ENCODE measurements at places on chromosomes 7 and 10.

DNA sequence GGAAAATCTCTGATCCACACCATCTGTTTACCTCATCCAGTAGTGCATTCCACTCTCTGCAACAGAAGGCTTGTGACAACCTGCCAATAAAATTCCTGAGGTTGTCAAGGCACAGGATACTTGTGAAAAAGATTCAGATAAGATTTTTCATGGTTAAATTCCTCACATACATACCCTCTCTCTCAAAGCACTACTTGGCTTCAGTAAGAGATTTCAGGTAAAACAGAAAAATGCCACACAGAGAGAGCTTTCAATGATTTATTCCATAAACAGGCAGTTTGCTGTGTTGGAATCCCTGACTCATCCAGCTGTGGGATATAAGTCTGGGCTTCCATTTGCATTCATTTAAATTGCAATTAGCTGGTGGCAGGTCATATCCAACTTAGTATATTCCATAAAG lies 99.7 kb upstream of the CAV2 start:
- no peak for DNase-seq

GRCh38 chr7:29976266-29976665 lies 13.3 kb downstream of the SCRN1 start:
- DNase-seq: no peak

- DNase-seq: no peak
Observed at GRCh38 chr10:110006358-110007160, 1.2 kb upstream of the ADD3 start.

GRCh38 chr7:13770305-13770704 lies 219.2 kb downstream of the ETV1 start:
- no peak for DNase-seq

DNA sequence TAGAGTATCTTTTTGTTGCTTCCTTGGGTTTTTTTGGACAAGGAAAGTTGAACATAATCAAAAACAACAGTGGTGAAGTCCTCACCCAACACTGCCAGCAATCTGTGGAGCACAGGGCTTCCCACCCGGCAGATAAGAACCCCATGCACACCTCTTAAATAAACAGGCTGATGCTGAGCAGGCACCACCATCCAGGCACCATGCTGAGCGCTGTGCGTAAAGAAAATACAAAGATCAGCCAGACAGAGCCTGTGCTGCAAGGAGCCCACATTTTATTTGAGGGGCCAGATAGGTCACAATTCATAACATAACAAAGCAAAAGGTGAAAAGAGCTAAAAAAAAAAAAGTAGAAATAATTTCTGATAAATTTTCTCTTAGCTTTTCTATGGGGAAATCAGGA lies 231.2 kb downstream of the PTPRN2 start:
- no peak for DNase-seq

GRCh38 chr7:140722254-140722653 lies 25.7 kb downstream of the NDUFB2 start:
- DNase-seq: no peak

GRCh38 chr10:128178302-128178958 lies 52.2 kb upstream of the MKI67 start:
- DNase-seq: peak; percentile 89

DNA sequence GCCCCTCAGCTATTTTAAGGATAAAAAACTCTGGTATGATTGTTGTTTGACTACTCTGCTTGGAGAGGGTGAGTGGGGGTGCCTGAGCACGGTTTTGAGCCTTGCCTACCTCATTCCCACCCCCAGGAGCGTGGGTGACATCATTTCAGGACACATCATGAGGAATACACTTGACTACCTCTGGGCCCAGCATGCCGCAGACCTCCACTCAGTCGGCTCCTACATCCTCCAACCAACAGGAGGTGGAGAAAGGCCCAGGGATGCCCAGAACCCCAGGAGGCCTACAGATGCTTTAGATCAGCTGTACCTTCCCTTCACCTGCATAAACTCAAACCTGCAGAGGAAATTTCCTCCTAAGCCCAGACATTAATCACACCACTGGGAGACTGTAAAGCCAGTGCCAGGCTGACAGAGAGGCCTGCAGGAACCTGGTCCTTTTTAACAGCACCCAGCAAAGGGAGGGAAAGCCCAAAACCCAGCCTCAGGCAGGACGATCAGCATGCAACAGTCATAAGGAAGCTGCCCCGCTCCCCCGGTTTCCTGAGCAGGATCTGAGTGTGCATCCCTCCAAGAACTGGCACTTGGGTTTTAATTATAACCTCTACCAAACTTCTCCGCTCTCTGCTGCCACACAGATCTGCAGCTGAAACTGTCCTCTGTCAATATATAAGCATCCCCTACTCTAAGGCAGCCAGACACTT lies 61.7 kb upstream of the ZNRF2 start:
- DNase-seq: peak; percentile 71

DNA sequence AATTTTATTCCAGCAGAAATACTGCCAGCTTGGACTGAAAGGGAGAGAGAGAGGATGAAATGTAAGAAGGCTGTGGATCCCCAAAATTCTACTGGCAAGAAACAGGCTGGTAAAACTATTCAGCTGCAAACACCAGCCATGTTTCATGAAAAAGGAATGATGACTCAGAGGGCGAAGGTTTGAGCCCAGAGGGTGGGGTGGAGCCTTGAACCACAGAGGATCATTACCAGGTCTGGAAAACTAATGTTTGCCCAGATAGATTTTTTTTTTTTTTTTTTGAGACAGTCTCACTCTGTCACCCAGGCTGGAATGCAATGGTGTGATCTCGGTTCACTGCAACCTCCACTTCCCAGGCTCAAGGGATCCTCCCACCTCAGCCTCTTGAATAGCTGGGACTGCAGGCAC lies 41.7 kb upstream of the NRF1 start:
- no peak for DNase-seq

- no peak for DNase-seq
Observed at GRCh38 chr10:21184984-21185383, 287.9 kb upstream of the NEBL start.

DNA sequence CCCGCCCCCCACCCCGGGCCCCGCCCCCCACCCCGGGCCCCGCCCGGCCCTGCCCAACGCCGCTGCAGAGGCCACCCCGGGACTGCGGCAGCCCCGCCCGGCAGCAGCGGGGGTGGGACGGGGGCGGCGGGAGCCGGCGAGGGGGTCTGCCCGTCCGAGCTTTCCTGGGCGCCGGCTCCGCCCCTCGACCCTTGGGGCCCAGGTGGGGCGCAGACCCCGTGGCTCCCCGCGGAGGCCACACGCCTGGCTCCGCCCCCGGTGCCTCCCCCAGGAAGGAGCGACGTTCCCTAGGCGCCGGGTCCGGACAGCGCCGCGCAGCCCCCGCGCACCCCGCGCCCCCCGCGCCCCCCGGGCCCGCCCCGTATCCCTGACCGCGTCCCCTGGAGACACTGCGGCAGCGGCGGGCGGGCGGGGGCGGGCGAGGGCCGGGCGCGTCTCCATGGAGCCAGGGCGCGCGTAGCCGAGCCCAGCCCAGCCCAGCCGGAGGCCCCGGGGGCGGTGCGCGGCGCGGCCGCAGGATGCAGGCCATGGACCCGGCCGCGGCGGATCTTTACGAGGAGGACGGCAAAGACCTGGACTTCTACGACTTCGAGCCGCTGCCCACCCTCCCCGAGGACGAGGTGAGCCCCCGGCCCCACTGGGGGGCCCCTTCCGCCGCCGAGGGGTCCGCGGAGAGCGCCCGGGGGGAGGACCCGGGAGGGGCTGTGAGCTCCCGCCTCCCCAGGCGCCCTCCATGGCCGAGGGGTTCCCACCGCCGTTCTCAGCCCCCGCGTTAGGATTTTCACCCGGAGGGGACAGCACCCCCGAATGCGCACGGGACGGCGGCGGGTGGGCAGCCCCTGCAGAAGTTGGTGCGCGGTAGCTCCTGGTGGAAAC lies at the start of gene KNDC1:
KNDC1 (plus strand) TSS at position 270 of the 876 bp plus-strand sequence; CDS start at position 519, 249 bp downstream.
- DNase-seq: no peak

- no peak for DNase-seq
Observed at GRCh38 chr10:114663626-114664025, 5.6 kb upstream of the ABLIM1 start.

- no peak for DNase-seq
Observed at GRCh38 chr10:7136016-7136415, 274.8 kb downstream of the SFMBT2 start.

GRCh38 chr10:7593905-7594304 lies 72.9 kb downstream of the ITIH5 start:
- DNase-seq: no peak

- DNase-seq: no peak
Observed at GRCh38 chr10:98477861-98478260, 31.1 kb upstream of the HPS1 start.

GRCh38 chr10:82543631-82544030 lies 668.6 kb downstream of the NRG3 start:
- no peak for DNase-seq

DNA sequence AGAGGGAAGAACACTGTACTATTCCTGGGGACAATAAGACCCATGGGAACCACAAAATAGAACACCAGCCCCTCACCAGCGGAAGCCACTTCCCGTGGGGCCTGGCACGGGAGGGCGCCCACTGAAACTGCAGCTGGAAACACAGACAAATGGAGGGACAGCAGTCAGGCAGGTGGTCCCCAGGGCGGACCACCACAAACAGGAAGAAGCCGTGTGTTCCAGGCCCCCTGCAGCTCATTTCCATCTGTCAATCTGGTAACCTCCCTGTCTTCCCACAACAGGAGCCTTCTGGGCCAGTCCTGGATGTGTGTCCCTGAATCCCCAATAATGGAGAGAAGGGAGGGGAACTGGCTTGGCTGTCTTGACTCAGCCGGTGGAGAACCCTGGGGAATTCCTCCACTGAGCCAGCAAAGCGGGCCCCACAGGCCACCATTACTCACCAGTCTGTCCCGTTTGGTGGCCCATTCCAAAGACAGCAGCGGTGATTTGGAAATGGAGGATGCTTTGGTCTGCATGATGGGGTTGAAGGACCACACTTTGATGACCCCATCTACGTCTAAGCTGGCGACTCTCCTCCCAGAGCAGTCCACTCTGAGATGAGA lies 16.7 kb downstream of the WDR91 start:
- DNase-seq: no peak

GRCh38 chr7:149004405-149005370 lies 23.6 kb downstream of the PDIA4 start:
- DNase-seq: no peak

DNA sequence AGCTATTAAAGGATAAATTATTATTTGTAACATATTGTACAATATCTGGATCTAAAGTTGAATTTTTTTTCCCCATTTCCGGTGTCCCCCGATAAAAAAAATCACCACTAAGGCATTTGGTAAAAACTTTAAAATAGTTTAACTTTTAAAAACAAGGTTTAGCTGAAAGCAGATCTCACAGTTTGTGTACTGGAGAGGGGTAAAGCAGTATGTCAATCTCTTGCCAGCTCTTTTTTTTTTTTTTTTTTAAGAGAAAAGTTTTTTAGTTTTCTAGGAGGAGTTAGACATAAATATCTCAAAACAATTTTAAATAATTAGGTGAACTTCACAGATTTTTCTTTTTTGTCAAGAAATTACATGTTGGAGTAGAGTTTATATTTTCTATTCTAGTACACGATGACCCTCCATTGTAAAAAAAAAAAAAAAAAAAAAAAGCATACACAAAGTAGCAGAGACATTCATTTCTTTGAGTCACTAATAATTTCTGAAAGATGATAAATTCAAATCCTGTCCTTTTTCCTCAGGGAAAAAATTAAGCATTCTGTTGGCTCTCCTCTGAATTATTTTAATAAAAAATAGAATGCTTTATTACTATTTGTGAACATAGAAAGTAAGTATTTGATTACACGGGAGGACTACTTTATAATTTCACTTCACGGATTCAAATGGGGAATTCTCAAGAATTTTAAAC lies 1.9 kb upstream of the HBP1 start:
- DNase-seq: no peak

DNA sequence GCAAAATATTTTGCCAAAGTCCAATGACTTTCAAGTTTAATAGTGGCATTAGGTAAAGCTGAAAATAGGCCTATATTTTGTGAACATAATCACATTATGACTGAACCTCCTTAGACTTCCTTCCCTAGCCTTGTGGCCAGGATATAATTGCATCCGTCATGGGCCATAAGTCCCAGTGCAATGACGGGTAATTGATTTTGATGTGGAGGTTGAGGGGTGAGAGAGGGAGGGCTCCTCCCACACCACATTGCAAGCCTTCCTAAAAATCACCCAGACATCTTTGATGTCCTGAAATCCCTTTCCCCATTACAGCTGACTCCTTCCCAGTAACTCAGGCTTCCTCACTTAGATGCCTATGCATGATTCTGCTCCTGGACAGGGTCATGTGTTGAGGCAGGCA lies 25.6 kb downstream of the TAS2R41 start:
- DNase-seq: no peak

- DNase-seq: no peak
Observed at GRCh38 chr10:86969421-86970041, 1.2 kb downstream of the ADIRF start.

DNA sequence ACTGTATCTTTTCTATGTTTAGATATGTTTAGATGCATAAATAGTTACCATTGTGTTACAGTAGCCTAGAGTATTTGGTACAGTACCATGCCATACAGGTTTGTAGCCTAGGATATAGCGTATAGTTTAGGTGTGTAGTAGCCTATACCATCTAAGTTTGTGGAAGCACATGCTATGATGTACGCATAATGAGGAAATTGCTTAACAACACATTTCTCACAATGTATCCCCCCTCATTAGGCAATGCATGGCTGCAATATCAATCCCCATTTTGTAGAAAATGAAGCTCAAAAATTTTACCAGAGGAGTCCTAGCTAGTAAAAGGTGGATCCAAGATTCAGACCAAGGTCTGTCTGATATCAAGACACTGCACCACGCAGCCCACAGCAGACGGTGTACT lies 376.4 kb upstream of the NFE2L3 start:
- no peak for DNase-seq

GRCh38 chr10:106519376-106520030 lies 645.0 kb downstream of the SORCS1 start:
- DNase-seq: no peak

GRCh38 chr7:123727071-123727837 lies 21.5 kb downstream of the WASL start:
- no peak for DNase-seq

DNA sequence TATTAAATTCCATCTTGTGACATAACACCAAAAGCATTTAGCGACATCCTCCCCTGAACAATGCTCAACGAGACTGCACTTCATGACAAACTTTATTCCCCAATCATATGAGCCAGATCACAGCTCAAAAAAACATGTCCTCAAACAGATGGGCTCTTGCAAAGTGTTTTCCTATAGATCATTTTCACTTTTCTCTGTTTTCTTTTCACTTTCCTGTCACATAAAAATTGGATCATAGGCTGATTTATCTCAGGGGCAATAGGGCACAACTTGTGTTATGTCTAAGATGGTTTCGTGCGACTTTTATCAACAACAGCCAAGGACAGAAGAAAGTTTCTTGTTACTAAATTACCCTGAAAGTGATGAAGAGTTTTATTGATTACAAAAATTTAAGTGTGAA lies 206.1 kb downstream of the WDR11 start:
- DNase-seq: no peak

- no peak for DNase-seq
Observed at GRCh38 chr7:12567015-12567414, 3.5 kb upstream of the SCIN start.

DNA sequence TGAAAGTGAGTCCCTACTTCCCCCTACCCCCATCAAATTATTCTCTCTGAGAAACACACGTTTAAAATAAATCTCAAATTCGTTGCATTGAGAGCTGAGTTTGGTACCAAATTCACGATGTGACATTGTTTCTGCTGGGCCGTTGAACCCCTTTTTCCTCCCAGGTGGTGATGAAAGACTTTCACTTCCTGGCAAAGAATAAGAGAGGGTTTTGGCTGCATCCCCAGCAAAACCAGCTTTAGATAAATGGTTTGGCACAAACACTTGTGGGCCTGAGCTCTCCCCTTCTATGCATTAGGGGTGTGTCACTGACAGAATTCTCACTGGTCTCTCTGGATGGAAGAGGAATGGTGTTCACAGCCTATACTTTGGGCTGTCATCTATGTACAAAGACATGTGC lies 8.8 kb upstream of the DNTT start:
- no peak for DNase-seq
